ENCODE measurements at places on chromosomes 16 and 17. TPM values are rescaled to one million over a fixed set of nuclear protein-coding genes. Genes with fewer than 3 reads are reported as not detected.

Gene MMP25
- 7.5 TPM for total RNA-seq

Gene VTN
- total RNA-seq: 0.50 TPM

Gene KCNH6
- total RNA-seq: not detected

Gene KRT36
- not detected for total RNA-seq

Gene MT3
- 0.73 TPM for total RNA-seq

Gene WFIKKN1
- total RNA-seq: 1.2 TPM

Gene TVP23B
- 28.8 TPM for total RNA-seq

Gene MNT
- 97.8 TPM for total RNA-seq

Gene MYOCD
- not detected for total RNA-seq

Gene TMEM235
- not detected for total RNA-seq

Gene KRT13
- not detected for total RNA-seq

Gene MAP3K3
- total RNA-seq: 71.0 TPM

Gene CLUH
- total RNA-seq: 43.5 TPM

Gene CMTM2
- total RNA-seq: not detected

Gene UBALD2
- total RNA-seq: 277 TPM

Gene VMO1
- total RNA-seq: 0.63 TPM

Gene ACSM2A
- total RNA-seq: not detected

Gene EPN3
- not detected for total RNA-seq

Gene TBC1D28
- not detected for total RNA-seq

Gene RRAD
- 0.56 TPM for total RNA-seq

Gene ALOX15B
- total RNA-seq: not detected

Gene MED9
- 20.3 TPM for total RNA-seq

Gene GNG13
- not detected for total RNA-seq

Gene CHD9NB
- not detected for total RNA-seq

Gene KCNAB3
- total RNA-seq: 14.5 TPM

Gene HS3ST6
- total RNA-seq: not detected

Gene PMP22
- total RNA-seq: not detected

Gene TNFRSF17
- total RNA-seq: 1.4 TPM

Gene HOXB6
- 0.16 TPM for total RNA-seq

Gene TBC1D3I
- 0.66 TPM for total RNA-seq

Gene EFNB3
- total RNA-seq: 0.07 TPM

Gene GCGR
- total RNA-seq: not detected

Gene NGFR
- total RNA-seq: 0.40 TPM

Gene GDPD3
- total RNA-seq: 23.3 TPM

Gene XYLT1
- total RNA-seq: 46.0 TPM

Gene FBXO39
- 1.4 TPM for total RNA-seq

Gene CPHXL2
- total RNA-seq: not detected

Gene WNK4
- 1.3 TPM for total RNA-seq

Gene OTOP2
- not detected for total RNA-seq

Gene CACNA1G
- total RNA-seq: not detected

Gene EME1
- 1.5 TPM for total RNA-seq

Gene CAVIN1
- 0.83 TPM for total RNA-seq

Gene RNF43
- total RNA-seq: 1.4 TPM

Gene FA2H
- not detected for total RNA-seq

Gene OR3A2
- 6.3 TPM for total RNA-seq

Gene TSEN54
- total RNA-seq: 54.9 TPM

Gene SLC6A4
- 0.18 TPM for total RNA-seq

Gene OR2C1
- total RNA-seq: not detected

All from T-cell (primary cell).